ENCODE measurements at places on chromosomes 1 and 21. TPM values are rescaled to one million over a fixed set of nuclear protein-coding genes. Genes with fewer than 3 reads are reported as not detected.
A peak's percentile ranks its signal among the peaks of the same experiment; 100 is the strongest.

DNA sequence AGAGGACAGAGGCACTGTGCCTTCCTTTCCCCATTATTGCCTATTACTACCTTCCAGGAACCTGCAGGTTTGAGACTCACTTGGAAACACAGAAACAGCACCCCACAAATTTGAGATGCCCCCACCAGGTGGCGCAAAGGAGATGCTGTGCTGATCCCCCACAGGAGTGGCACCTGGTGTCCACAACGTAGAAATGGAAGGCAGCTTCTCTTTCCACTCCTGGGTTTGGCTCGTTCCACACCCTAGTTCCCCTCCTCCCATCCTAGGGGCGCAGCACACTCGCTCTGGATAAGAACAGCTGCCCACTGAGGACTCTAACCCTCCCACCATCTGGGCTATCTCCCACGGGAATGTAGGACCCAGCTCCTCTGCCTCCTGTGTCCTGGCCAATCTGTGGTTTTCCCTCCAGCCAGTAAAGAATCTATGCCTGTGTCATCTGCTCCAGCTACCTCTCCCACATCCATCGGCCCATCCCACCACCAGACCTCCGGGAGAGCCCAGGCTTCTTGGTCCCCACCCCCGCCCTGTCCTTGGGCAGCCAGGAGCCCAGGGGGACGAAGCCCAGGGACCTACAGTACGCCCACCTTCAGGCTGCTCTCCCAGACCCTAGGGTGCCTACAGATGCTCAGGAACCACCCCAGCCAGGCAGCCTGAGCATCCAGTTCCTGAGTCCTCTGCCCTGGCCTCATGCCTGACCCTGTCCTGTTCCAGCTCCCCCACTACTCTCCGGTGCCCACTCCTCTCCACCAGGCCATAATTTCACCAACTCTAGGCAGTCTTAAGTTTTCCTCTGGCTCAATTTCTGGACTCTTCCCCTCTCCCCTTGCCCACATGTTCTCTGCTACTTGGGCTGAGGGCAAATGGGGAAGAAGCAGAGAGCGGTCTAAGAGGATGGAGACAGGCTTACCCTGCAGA is 549 bp downstream of the THBS3 start:
- no peaks in the 10 kb centered on the region for H3K27me3 ChIP-seq
- H3K4me3 ChIP-seq, result peak overlapping the region; percentile 40
- peaks cover 29% of the 10 kb centered on the region for H3K4me1 ChIP-seq
- H3K36me3 ChIP-seq, result no peaks in the 10 kb centered on the region
- H3K27ac ChIP-seq, result peak overlapping the region; percentile 67

GRCh38 chr1:39164256-39164655 is 40.2 kb upstream of the MACF1 start:
- no peak overlapping the region for H3K27ac ChIP-seq
- no peaks in the 10 kb centered on the region for H3K36me3 ChIP-seq
- DNase-seq, result no peak
- H3K27me3 ChIP-seq, result peaks cover 4% of the 10 kb centered on the region

GRCh38 chr21:45228656-45229240 is 58.9 kb downstream of the POFUT2 start:
- H3K27me3 ChIP-seq, result peaks cover 9% of the 10 kb centered on the region
- no peaks in the 10 kb centered on the region for H3K36me3 ChIP-seq
- no peak overlapping the region for H3K4me3 ChIP-seq
- no peak overlapping the region for H3K27ac ChIP-seq

DNA sequence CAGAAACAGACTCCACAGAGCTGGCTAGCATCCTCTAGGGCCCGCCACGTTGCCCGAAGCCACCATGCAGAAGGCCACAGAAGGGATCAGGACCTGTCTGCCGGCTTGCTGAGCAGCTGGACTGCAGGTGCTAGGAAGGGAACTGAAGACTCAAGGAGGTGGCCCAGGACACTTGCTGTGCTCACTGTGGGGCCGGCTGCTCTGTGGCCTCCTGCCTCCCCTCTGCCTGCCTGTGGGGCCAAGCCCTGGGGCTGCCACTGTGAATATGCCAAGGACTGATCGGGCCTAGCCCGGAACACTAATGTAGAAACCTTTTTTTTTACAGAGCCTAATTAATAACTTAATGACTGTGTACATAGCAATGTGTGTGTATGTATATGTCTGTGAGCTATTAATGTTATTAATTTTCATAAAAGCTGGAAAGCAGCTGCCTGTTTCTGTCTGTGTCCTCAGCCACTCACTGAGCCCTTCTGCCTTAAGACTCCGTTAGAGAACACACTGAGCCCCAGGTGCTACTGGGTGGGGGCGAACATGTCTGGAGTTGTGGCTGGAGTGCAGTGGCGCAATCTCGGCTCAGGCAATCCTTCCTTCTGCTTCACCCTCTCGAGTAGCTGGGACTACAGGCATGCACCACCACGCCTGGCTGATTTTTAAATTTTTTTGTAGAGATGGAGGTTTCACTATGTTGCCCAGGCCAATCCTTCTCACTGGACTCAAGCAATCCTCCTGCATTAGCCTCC is 14.8 kb downstream of the MFSD2A start:
- H3K27ac ChIP-seq, result no peak overlapping the region
- H3K4me3 ChIP-seq, result no peak overlapping the region
- no peaks in the 10 kb centered on the region for H3K27me3 ChIP-seq
- peaks cover 31% of the 10 kb centered on the region for H3K36me3 ChIP-seq
- H3K4me1 ChIP-seq, result peaks cover 4% of the 10 kb centered on the region

GRCh38 chr1:199753513-199753912 is 274.0 kb upstream of the NR5A2 start:
- H3K36me3 ChIP-seq, result no peaks in the 10 kb centered on the region
- H3K4me1 ChIP-seq, result no peaks in the 10 kb centered on the region
- peaks cover 3% of the 10 kb centered on the region for H3K27me3 ChIP-seq
- DNase-seq, result no peak
- H3K4me3 ChIP-seq, result no peak overlapping the region

GRCh38 chr1:157042846-157043245 is 2.7 kb downstream of the ARHGEF11 start:
- no peak for DNase-seq
- H3K27ac ChIP-seq, result no peak overlapping the region
- H3K27me3 ChIP-seq, result peaks cover 47% of the 10 kb centered on the region
- H3K4me3 ChIP-seq, result no peak overlapping the region

OVAAL gene
- not detected for total RNA-seq

NMNAT2 gene
- not detected for total RNA-seq

NR5A2 gene
- not detected for total RNA-seq

SYT14 gene
- not detected for total RNA-seq
